Fibroblast of skin of right quadriceps (primary cell): ENCODE measurements at places on chromosomes 7 and 10.
A peak's percentile ranks its signal among the peaks of the same experiment; 100 is the strongest.

DNA sequence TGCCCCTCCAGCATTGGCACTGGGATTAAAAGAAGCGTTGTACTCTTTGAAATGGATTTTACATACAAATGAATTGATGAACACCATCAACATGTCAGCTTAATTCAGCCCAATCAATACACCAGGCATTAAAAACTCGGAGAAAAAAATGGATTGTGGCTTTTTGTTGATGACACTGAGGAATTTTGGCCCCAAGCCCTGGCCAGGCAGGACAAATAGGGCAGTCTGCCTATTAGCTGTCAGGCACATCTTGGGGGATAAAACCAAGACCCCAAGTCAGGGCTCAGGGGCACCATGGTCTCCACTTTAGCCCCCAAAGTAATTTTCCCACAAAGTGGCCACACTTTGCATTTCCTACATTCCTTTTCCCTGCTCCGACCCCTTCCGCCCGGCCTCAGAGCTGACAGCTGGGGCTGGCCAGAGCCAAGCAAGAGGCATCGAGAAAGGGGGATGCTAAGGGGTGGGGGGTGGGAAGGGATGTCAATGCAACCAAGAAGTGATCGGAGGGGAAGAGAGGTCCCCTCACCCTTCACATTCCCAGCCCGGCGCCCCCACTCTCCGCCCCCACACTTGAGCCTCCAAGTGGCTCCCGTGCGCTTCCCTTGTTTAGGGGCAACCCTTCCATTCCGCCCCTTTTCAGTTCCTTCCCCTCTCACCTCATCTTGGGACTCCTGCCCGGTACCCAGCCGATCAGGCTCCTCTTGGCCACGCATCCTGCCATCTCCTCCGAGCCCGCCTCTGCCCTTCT is 711 bp downstream of the HIP1 start:
- DNase-seq: no peak

GRCh38 chr10:47458466-47459154 is 25.3 kb downstream of the ANXA8 start:
- DNase-seq: peak; percentile 64

- peak; percentile 25 for DNase-seq
Observed at GRCh38 chr10:35464825-35465456, 128.6 kb downstream of the CCNY start.

- peak; percentile 19 for DNase-seq
Observed at GRCh38 chr7:44145479-44145968, 4.4 kb upstream of the MYL7 start.

- no peak for DNase-seq
Observed at GRCh38 chr7:101405474-101406067, 42.9 kb downstream of the COL26A1 start.

DNA sequence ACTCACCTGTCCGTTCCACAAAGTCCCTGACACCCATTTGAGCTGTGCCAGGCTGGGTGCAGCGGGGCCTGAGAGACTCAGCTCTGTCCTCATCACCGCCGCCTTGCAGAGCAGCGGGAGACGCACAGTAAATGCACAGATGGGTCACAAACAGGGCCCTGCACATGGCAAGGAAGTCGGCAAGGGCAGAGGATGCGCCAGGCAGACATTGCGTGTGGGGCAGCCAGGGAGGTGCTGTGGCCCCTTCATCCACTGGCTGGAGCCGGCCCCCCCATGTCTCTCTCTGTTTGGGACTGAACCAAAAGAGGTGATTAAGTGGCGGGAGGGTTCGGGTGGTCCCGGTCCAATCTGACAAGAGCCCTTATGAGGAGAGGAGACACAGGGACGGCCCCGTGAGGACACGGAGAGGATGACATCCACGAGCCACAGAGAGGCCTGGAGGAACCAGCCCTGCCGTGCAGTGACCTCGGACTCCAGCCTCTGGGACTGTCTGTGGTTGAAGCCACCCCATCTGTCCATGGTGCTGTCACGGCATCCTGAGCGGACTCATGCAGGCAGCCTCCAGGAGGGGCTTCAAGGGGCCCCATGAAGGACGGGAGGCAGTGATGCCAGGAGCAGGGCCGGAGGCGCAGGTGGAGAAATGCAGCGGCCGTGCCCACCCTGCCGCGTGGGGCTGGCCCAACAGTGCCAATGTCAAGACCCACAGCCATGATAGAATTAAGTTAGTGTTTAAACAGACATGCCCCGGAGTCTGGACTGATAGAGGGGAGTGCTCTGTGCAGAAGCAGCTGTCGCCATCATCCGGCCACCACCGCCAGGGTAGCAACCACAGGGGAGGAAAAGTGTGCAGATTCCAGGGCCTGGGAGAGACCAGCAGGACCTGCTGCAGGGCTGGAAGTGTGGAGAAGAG is 28.4 kb upstream of the FOXL3 start:
- DNase-seq: no peak

GRCh38 chr10:30637881-30638467 is 8.4 kb upstream of the LYZL2 start:
- DNase-seq: peak; percentile 88

- DNase-seq: peak; percentile 9
Observed at GRCh38 chr10:49151025-49151445, 17.2 kb upstream of the FAM170B start.

DNA sequence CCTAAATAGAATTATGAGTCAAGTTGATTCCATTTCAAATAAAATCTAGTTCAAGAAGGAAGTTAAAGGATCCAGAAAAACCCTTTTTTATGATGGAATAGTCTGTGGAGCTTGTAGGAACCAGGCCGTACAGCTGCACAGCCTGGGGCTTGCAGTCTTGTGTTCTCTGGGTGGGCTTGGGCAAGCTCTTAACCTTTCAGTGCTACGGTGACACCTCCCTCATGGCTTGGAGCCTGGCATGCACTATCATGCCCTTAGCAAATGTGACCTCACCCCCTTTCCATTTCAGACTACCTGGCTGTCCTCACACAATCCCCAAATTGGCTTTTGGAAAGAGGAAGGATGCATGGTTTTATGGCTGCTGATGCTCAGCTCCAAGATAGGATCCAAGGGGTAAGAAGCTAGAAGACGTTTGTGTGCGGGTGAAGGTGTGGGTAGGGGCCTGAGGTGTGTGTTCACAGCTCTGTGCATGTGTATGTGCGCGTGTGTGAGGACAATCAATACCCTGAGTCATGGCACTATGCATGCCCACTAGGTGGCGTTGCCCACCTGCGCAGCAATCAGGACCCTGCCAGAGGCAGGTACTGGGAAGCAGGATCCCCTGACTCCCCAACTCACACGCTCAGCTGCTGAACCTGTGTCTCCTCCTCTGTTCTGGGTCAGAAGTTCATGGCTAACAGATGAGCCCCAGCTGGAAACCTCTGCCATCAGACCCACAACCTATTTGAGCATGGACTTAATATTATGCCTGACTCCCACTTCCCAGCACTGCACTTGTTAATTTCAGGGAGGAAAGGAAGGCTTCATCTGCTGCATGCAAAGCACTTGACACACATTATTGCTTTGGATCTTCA is 113.4 kb downstream of the PTPN20 start:
- DNase-seq: peak; percentile 14

DNA sequence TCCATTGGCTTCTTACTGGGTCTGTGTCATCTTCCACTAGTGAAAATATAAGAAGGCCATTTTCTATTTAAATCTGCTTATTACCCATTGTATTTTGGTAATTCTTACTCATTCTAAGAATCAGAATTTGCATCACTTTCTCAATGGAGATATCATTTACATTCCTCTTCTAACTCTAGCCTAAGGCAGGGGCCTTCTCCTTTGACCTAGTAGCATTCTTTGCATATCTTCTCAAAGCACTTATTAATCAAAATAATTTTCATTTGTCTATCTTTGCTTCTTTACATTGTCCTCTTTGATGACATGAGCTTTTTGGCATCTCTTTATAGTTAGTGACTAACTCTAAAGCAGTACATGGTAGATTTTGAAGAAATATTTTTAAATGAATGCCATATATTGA is 400.9 kb upstream of the SEMA3D start:
- peak; percentile 44 for DNase-seq
